Activated CD4-positive, alpha-beta T cell treated with anti-CD3 and anti-CD28 coated beads, Interleukin-2, amount 50 U/mL, for 24 hours (primary cell): ENCODE measurements at places on chromosomes 6 and 20.
A peak's percentile ranks its signal among the peaks of the same experiment; 100 is the strongest.

GRCh38 chr20:44683263-44684046, 31.7 kb upstream of the CCN5 start:
- DNase-seq = peak; percentile 51

GRCh38 chr20:49956689-49957088, 20.5 kb downstream of the RNF114 start:
- no peak for DNase-seq

DNA sequence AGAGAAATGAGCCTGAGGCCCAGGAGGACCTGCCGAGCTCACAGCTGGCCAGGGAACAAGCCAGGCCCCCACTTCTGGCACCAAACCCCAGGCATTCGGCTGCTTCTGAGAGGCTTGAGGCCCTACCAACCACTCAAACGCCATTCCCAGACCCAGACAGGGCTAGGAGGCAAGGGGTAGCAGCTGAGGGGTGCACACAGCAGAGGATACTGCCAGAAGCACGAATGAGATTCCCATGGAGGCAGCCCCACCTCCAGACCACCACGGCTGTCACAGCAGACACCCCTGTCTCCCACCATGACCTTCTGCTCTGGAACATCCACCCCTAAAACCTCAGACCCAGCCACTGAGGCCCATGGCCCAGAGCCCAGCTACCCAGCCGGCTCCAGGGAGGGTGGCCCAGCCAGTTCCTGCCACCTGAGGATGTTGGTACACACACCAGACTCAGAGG, 36.1 kb downstream of the NTSR1 start:
- no peak for DNase-seq

DNA sequence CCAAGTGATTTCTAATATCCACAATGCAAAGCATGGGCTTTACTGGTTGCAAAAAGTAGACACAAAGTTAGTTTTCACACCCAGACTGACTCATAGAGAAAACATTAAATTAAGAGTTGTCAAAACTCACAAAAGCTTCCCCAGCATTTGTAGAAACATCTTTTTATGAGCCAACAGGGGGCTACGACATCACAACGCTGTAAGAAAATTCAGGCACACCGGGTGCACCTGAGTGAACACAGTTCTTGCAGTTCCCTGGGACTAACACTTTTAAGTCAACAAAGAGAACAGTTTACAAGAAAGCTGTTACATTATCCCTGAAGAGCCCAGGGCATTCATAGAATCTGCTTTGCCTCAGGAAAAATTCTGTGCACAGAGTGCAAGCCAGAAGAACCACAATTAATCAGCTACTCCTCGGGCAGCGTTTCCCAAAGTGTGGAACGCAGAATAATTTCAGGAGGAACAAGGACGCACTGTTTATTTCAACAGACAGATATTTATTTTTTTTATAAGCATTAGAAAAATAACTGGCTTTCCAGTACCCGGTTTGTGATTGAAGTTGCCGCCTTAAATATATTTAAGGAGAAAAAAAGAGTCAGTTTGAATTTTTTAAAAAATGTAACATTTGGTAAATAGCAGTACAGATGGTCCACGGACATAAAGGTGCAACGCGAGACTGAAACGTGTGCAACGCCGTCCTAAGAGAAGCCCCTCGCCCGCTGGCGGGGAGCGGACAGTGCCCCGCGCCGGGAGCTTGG, 1.2 kb downstream of the NCOA5 start:
- DNase-seq = no peak

DNA sequence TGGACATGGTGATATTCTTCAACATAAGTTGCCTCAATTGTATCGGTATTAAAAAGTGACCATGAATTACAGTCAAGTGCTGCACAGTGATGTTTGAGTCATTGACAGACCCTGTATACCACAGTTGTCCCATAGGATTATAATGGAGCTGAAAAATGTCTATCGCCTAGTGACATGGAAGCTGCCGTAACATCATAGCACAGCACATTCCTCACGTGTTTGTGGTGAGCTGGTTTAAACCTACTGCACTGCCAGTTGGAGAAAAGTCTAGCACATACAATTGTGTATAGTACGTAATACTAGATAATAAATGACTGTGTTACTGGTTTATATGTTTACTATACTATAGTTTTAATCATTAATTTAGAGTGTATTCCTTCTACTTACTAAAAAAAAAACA, 150.2 kb downstream of the CDH26 start:
- DNase-seq = no peak

GRCh38 chr6:14766391-14766994, 479.4 kb upstream of the JARID2 start:
- no peak for DNase-seq

DNA sequence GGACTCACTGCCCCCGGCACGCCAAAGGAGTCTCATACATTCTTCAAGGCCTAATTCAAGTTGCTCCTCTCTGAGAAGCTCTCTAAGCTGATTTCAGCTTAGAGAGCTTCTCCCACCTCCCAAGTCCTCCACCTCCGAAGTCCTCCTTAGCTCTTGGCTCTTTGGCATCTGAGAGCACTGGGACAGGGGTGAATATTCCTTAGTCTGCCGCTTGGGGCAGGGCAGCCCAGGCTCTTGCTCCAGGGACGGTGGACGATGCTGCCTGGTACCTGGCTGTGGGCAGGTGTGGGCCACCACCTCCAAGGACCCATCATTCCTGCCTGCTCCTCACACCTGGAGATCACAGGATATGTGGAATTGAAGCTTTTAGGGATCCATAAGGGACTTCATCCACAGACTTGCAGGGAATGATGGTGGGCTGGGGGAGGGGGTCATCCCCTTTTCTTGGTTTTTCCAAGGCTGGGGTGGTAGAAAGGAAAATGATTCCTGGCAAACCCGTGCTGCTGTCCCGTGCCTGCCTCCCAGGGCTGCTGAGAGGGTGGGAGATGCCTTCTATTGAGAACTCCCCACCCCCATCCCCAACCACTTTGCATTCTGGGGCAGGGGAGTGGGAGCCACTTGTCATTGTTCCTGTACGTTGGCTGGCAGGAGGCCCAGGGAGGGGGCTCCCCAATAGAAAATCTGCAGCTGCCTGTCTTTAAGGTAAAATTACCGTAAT, 57.4 kb downstream of the ARHGAP40 start:
- peak; percentile 17 for DNase-seq

GRCh38 chr6:53989504-53989903, 121.7 kb upstream of the MLIP start:
- no peak for DNase-seq

GRCh38 chr6:160035693-160036330, 66.9 kb downstream of the IGF2R start:
- DNase-seq = no peak

GRCh38 chr6:137734875-137735182, 132.2 kb upstream of the TNFAIP3 start:
- DNase-seq = no peak

DNA sequence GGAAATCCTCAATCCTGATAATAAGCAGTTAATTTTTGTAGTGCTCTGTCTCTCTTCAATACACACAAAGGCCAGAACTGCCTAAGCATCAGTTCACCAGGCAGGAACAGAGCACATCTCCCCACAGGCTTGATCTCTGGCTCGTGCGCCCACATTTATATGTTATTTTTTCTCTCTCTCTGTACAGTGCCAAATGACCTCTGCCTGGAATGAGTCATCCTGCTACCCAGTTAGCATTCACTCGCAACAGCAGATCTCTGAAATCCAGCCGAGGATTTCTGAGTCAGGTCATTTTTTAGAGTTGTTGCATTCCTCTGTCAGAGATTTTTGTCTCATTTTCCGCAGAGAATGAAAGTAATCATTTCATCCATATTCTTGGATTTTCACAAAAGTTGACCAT, 107.1 kb downstream of the COL12A1 start:
- no peak for DNase-seq

DNA sequence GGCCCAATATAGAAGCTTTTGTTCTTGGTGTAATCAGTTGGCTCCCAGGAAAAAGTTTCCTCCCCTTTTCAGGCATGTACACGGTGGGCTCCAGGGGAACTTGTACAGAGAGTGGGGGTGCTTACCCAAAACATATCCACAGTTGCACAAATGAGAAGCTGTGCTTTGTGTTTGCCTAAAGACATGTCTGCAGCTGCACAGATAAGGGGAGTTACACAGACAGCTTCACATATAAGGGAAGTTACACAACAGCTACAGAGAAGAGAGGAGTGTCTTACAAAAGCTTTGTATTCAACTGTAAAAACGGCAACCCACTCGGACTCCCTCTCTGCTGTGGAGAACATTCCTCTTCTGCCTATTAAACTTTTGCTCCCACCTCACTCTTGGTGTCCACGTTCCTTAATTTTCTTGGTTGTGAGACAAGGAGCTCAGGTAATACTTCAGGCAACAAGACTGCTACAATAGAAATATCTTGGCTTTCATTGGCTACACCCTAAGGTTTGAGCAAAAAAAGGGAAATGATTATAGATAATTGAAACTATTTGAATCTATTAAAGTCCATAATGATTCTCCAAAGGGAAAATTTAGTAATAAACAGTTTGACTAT, 7.4 kb upstream of the PNRC1 start:
- DNase-seq = no peak

GRCh38 chr6:95587989-95588388, 10.7 kb downstream of the MANEA start:
- DNase-seq = no peak

GRCh38 chr6:1708820-1709219, 99.1 kb downstream of the FOXC1 start:
- no peak for DNase-seq

- no peak for DNase-seq
These were observed 67.3 kb downstream of the GMDS start for GRCh38 chr6:2178125-2178524.

DNA sequence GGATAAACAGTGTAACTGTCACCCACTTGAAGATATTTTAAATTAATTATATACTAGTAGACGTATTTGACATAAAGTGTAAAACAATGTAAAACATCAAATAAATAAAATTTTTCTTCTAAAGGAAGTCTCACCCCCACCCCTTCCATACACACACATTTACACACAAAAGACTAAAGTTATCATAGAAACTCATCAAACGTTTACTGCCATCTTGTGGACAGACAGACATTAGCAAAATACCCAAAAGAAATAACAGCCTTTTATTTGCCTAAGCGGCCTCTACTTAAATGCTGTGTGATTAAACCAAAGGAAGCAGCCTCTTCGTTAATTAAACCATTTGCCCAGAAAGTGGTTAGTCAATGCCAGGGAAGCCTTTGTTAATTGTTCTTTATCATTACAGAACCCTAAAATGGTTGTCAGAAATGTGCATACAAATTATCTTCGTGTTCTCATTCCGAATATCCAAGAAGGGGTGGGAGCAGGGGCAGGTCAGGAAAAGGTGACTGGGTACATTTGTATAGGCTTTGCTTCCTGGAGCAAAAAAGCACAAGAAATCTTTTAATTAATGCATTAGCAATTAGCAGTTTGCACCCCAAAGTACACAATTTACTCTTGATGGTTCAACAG, 176.2 kb upstream of the SASH1 start:
- no peak for DNase-seq

GRCh38 chr6:151073701-151074100, 166.1 kb upstream of the AKAP12 start:
- DNase-seq = no peak

GRCh38 chr6:6643398-6643797, 54.9 kb downstream of the LY86 start:
- DNase-seq = no peak

DNA sequence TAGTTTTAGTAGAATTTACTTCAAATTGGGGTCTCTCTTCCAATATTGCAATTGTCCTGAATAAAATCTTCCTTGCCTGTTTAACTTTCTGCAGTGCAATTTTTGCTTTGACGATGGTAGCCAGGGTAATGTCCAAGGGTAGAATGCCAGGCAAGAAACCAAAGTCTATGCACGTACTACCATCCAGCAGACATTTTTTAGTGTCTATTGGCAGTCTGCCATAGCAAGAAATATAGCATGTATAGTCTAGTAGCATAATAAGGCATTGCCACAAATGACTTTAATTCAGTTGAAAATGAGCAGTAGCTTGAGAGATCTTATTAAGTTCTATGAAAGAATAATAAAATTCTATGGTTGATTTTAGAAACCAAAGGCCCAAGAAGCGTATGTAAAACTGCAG, 62.3 kb upstream of the KCNQ5 start:
- no peak for DNase-seq

- no peak for DNase-seq
These were observed 275.2 kb downstream of the GMDS start for GRCh38 chr6:1970151-1970561.

DNA sequence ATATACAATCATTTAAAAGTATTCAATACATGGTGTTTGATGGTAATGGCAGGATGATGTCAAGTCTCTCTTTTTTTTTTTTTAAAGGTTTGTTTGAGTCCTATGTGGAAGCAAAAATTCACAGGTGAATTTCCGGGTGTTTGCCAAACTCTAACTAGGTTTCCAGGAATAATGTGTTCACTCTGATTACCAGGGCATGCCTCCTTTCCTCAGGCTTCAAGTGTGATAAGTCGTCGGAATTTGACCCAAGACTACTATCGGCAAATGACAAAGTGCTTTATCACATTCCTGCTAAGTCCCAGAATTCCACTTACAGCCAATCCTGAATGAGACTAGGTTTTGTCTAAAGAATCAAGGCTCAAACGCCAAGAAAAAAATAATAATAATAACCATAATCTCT, 7.3 kb downstream of the OARD1 start:
- no peak for DNase-seq

GRCh38 chr6:14053811-14054210, 63.8 kb upstream of the CD83 start:
- DNase-seq = no peak

DNA sequence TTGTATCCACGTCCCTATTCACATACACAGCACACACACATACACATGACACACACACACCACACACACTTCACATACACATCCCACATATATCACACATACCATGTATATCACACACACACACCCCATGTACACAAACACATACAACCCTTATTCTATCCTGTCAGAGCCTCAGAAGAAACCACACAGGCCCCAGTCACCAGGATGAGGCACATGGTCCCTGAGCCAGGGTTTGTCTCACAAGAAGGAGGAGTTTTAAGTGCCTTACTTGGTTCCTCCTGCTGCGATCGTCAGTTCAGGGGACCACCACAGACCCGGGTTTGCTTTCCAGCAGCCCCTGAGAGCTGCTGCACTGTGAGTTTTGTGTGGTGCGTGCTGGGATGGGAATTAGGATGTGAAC, 23.6 kb downstream of the BFSP1 start:
- no peak for DNase-seq

DNA sequence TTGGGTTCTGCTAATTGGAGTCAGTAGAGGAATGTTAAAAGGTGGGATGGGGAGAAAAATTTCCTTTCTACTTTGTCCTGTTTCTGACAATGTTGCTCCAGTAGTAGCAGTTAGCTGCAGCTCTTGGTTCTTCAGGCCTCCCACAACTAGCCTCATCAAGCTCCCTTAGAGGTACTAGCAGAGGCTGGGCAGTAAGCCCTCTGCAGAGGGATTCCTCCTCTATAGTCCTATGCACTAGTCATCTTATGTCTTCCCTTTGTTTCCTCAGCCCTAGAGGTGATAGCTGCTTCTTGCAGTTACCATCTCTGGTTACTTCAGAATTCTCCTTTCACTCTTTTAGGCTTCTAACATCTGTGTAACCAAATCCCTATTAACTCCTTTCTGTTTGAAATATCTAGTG, 99.8 kb downstream of the FILIP1 start:
- DNase-seq = no peak

GRCh38 chr6:117906958-117907600, at the start of gene SLC35F1:
TSS of gene SLC35F1 (plus strand) at chr6:117907264.
- no peak for DNase-seq
